DMS79 treated with DMSO at 0.1 percent for 48 hours (cell line): ENCODE measurements at places on chromosomes 2 and 18.
A peak's percentile ranks its signal among the peaks of the same experiment; 100 is the strongest.

DNA sequence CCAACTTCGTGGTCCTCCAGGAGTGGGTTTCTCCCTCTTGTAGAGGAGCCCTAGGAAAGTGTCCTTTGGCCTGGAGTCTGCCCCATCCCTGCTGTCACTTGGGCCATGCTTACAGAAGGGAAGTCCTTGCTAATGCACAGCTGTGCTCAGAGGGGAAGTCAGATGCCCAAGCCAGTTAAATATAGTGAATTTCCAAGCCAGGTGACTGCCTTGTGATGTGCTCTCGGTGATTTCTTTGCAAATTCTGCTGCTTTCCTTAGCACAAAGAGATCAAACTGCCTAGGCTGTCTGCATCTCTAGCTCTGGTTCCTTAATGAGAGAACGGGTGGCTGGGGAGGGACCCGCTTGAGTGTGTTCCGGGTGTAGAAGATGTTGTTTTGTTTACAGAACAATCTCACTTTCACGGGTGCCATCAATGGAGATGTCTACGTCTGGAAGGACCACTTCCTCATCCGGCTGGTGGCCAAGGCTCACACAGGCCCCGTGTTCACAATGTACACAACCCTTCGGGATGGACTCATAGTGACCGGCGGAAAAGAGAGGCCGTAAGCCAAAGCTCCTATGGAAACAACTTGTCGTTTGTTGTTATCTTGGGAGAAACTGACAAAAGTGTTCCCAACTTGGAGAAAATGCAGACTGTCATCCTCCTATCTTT lies 91.4 kb downstream of the RTN4 start:
- DNase-seq, result no peak

- peak; percentile 23 for DNase-seq
Measured at GRCh38 chr2:138708682-138709241, 71.4 kb downstream of the NXPH2 start.

- DNase-seq, result no peak
Measured at GRCh38 chr2:893311-893710, 57.3 kb upstream of the SNTG2 start.

GRCh38 chr2:84236288-84236687 lies 222.8 kb downstream of the SUCLG1 start:
- DNase-seq, result no peak

DNA sequence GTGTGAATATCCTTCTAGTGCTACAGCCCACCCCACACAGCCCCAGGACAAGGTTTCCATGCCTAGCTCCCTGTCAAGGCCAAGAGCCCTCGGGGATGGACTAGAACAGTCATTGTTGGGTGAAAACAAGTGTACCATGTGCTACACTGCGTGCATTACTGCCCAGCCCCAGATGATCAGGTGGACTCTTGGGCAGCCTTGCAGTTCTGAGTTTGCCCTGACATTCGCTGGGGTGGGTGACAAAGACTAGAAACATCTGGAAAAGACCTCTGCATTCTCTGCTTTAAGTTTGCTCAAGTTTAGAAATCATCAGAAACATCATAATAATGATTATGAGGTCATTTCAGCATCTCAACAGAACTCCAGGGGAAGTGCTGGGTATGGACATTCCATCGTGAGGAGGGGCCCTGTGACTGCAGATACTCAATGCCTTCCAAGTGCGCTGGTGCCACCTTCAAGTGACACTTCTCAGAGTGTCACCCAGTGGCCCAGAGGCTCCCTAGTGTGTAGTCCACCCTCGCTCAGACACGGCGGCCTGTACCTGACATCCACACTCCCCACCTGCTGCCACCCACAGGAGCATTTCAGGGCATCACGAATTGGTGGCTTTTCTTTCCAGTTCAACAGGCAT lies 5.3 kb upstream of the PXDN start:
- DNase-seq, result no peak

- no peak for DNase-seq
Measured at GRCh38 chr2:189372688-189373257, 68.5 kb upstream of the WDR75 start.

DNA sequence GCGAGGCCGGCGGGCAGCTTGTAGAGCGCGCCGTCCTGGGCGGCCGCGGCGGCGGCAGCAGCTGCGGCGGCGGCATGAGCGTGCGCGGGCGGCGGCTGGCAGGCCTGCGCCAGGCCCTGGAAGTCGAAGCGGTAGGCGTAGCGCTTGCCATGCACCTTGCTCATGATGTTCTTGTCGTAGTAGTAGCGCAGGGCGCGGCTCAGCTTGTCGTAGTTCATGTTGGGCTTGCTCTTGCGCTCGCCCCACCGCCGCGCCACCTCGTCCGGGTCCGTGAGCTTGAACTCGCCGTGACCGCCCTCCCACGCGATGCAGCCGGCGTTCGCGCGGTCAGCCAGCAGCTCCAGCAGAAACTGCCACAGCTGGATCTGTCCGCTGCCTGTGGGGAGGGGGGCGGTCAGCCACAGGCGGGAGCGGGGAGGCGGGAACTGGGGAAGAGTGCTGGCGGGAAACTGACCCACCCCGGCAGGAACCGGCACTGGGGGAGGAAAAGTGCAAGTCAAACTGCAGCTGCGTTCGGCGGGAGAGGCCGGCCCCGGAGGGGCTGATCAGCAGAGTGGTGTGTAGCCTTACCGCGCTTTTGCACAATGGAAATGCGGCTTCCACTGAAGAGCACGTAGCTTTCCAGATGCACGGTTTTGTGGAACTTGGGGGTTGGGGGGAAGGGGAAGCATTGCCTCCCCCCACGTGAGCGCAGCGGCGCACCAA lies 3.0 kb downstream of the FEV start:
- peak; percentile 69 for DNase-seq

DNA sequence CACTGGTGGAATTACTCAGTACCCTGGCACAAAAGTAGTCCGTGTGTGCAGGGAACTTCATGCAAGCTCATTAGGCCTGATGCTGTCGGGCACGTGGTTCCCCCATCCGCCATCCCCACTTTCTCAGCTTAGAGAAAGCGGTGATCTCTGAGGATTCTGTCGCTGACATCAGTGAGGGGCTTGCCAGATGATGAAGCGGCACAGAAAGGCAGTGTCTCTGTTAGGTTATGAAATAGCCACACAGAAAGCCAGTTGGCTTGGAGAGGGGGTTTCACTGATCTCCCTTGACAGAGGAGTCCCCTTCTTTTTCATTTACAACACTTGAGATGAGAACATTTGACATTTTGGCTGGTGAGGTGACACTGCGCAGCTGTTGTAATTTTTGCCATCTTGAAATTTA lies 179.7 kb downstream of the FAM210A start:
- DNase-seq, result no peak

GRCh38 chr2:237305579-237305978 lies 108.4 kb downstream of the COL6A3 start:
- DNase-seq, result no peak

DNA sequence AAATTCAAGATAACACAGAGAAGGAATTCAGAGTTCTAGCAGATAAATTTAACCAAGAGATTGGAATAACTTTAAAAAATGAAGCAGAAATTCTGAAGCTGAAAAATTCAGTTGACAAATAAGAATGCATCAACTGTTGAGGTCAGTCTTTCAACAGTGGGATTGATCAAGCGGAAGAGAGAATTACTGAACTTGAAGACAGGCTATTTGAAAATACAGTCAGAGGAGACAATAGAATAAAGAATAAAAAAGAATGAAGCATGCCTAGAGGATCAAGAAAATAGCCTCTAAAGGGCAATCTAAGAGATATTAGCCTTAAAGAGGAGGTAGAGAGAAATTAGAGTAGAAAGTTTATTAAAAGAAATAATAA lies 27.7 kb upstream of the ITGAV start:
- no peak for DNase-seq

- no peak for DNase-seq
Measured at GRCh38 chr2:204897561-204897960, 352.3 kb downstream of the PARD3B start.

DNA sequence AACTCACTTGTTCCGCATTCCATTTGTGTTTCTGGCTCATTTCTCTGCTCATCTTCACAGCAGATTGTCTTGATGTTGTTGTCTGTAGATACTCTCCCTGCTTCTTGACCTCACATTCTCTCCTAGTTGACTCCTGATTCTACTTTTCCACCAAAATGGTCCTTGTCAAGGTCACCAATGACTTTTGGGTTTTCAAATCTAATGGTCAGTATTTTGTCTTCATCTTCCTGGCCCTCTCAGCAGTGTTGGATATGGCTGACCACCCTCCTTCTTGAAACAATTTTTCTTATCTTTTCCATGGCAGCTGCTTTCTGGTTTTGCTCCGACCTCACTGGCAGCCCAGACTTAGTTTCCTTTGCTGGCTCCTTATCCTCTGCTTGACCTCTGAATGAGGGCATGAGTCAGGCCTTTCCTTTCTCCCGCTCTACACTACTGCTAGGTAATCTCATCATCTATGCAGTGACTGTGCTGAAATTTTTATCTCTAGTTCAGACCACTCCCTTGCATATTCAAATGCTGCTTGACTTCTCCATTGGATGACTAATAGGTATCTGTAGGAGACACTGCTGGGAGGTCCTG lies 386.6 kb upstream of the SPRED2 start:
- DNase-seq, result no peak

DNA sequence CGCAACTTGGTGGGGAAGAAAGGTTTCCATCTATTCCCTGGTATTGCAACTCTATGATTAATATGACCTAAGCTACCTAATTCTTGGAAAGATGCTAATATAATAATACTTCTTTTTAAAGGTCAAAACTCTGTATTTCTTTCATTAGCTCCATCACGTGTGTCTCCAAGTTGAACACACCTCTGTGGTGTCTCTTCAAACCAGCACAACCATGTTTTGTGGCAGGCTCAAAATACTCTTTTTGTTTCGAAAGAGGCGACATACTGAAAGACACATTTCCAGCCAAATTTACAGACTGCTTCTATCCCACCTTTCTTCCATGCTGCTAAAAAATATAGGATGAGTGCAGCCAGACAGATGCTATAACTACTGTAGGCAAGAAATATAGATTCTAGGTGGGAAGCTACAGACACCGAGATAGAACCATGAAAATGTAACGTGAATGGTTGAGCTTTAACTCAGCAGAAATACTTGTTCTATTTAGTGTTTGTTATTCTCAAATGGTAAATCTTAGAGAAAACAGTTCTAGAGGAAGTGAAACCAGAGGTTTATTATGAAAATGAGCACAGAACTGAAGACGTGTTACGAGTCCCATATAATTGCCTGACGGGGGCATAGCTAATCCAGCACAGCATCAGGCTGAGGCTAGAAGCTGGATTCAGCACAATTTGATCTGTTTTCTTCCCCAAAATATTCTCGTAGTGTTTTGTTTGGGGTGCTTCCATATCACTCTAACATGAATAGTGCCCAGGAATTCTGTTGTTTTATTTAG lies 991.5 kb upstream of the FANCL start:
- no peak for DNase-seq

DNA sequence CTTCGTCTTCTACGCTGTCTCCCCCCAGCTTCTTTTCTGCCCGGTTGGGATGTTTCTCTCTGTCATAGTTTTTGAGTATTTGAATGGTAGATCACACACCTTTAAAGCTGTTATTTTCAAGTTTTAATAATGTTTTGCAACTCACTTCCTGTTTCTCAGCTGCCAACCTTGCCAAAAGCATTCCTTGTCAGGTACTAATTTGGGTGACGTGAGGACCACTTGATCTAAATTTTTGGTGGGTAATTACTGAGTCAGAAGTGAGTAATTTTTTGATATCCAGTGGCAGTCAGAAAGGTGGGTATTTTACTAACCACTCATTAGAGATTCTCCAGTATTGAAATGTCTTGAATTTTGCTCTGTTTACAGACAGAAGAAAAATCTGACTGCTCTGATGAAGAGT lies 852.4 kb upstream of the FANCL start:
- DNase-seq, result no peak

DNA sequence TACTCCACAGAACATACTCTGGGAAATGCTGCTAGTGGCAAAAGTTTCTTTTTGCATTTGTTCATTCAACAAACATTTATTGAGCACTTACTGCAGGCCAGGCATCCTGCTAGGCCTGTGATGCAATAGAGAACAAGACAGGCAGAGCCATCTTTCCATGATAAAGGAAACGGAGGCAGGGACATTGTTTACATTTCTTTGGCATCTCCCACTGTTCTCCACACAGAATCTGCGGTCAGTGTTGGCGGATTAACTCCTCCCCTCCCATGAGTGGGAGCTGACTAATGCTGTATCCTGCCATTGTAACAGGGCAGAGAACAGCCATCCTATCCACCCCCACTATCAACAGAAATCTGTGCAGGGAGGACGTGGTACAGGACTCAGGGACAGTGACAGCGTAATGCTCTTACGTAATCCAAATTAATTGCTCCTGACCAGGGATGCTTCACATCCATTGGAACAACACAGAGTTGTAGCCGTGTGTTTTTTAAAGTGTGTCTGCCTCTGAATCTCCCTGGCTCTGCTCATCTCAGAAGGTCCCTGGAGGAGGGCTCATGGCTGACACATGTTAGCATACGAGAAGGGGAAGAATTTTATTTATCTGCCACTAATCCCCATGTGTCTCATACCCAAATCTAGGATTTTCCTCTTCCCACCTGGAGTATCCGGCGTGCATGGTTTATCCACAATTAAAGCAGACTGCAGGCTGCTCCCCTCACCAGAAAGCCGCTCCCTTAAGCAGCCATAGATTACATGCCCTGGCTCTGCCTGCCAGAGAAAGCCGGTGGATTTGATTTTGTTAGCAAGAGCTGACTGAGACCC lies 32.3 kb downstream of the STEAP3 start:
- DNase-seq, result no peak

DNA sequence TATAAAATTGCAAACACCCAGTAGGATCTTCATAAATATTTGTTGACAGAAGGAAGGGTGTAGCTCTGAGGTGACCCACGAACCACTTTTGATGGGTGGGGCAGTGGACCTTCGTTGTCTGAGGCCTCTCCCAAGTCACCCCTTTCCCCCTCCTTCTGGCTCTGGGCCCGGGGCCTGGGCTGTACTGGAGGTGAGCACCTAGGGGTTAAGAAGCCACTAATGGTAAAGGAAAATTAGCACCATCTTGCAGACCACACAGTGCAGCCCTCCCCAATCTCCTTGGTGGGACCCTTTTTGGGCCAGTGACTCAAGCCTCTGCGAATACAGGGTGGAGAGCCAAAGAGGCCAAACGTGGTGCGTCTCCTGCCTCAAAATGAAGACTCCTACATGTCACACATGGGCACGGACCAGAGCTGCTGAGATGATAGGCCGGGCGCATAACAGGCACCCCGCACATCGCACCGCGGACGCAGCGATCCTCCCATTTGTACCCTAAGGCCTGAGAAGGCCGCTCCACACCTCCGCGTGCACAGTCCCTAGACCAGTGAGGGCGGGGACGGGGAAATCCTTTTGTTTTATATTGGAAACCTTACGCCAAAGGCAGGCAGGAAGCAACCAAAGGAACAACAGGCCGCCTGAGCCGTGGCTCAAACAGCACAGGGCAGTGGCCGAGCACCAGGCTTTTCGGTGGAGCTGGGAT lies 31.9 kb upstream of the ATP6V1B1 start:
- DNase-seq, result no peak
